ENCODE measurements at places on chromosomes 5 and 9. TPM values are rescaled to one million over a fixed set of nuclear protein-coding genes. Genes with fewer than 3 reads are reported as not detected.

LCN12 gene
- 1.4 TPM for polyA plus RNA-seq

ARSI gene
- 0.98 TPM for polyA plus RNA-seq

PLEKHG4B gene
- polyA plus RNA-seq: 0.04 TPM

SVEP1 gene
- polyA plus RNA-seq: 3.8 TPM

PLAC8L1 gene
- 0.24 TPM for polyA plus RNA-seq

FAM221B gene
- polyA plus RNA-seq: not detected

CCL28 gene
- 2.7 TPM for polyA plus RNA-seq

TAS2R1 gene
- polyA plus RNA-seq: not detected

NKD2 gene
- 5.0 TPM for polyA plus RNA-seq

Data from adipose tissue (tissue), 3 donors.